B cell (primary cell): ENCODE measurements at places on chromosomes 5 and 9. TPM values are rescaled to one million over a fixed set of nuclear protein-coding genes. Genes with fewer than 3 reads are reported as not detected.

DNA sequence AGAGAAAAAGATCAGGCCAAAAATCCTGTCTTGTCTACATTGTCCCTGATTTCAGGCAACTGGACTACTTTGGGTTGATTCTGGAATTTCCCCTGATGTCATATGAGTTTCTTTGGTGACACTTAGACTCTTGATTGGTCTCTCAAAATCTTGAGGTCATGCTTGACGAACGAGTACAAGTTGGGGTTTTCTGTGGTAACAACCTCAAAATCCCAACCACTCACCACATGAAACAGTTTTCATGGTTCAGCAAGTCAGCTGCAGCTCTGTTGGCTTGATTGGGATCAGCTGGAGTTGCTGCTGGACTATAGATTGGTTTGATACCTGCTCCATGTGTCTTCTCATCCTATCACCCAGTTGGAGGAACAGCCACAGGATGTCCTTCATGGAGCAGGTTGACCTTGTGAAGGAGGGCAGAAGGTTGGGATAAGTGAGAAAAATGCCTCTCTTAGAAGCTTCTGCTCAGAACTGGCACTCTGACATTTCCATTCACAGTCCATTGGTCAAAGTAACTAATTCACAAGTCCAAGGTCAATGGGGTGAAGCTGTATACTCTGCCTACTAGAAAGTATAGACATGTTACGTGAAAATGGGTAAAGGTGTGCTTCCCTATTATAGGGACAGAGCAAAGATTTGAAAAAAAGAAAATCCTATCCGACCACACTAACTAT is 284.5 kb downstream of the SH3GL2 start:
- DNase-seq: no peak

GRCh38 chr5:53479045-53479589 is 1.3 kb upstream of the FST start:
- no peak for DNase-seq

GRCh38 chr5:36654564-36654963 is 48.2 kb downstream of the SLC1A3 start:
- DNase-seq: no peak

GRCh38 chr9:83966209-83966582 is 13.8 kb downstream of the HNRNPK start:
- no peak for DNase-seq

RGS7BP gene
- not detected in 2 replicates for total RNA-seq

DNA sequence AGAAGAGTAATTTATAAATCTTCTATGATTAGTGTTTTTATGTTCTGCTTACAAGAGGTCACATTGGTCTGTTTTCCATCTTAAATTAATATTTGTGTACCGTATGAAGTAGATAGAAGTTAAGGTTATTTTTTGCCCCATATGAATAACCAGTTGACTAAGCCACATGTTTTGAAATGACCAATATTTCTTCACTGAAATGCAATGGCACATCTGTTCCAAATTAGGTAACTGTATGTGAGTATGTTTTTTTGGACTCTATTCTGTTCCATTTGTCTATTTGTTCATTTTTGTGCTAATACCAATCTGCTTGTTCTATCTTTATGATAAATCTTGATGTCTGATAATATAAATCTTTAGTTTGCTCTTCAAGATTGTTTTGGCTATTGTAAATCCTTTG is 17.7 kb downstream of the JAK2 start:
- no peak for DNase-seq

RBM22 gene
- total RNA-seq: 88.4 and 89.4 TPM in 2 replicates

GRCh38 chr5:55908804-55909203 is 57.6 kb downstream of the IL31RA start:
- DNase-seq: no peak

DNA sequence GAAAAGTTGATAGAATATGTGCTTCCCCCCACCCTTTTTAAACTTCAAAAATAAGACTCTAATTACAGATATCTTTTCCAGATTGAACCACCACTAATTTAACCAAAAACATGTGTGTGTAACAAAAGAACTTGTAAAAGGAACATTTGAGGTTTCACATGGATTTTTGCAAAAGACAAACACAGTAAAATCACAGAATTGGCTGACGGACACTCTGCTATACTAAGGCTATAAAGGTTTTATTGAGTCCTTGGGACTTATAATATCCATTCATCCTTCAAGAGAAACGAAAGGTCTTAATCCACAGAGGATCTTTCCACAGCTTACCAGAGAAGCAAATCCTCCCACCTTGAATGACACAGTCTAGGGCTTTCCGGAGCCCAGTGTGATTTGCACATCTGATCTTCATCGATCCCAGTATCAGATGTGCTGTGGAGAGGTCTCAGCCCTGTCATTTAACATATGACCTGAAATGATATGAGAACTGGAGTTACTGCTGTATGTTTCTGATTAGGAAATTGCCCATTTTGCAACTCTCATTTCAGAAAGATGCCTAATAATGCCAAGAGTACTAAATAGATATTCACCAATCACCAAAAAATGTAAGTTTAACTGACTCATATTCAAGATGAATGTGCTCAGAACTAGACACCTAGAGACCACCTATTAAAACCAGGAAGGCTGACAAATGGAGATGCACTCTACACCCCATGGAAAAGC is 256.5 kb upstream of the FBXL7 start:
- no peak for DNase-seq

DNA sequence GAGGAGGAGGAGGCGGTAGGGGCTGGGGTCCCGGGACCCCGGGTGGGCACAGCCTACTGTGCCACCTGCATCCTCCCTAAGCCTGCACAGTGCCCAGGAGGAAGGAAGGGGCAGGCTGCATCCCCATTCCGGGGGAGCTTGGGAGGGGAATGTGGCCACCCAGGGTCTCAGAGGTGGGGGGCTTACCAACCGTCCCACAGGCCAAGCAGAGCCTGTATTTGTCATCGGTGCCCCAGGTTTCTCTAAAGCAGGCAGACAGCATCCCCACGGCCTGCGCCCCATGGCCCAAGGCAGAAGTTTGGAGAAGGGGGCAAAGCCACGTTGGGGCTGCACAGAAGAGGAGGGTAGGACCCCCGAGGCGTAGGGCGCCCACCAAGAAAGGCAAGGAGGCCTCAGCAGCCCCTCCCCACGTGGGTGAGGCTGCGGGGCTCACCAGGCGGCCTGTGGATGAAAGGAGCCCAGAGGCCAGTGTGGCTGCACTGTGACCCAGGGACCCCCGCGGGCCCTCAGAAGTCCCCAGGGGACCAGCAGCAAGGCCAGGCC is 507 bp upstream of the GPSM1 start:
- no peak for DNase-seq

DNA sequence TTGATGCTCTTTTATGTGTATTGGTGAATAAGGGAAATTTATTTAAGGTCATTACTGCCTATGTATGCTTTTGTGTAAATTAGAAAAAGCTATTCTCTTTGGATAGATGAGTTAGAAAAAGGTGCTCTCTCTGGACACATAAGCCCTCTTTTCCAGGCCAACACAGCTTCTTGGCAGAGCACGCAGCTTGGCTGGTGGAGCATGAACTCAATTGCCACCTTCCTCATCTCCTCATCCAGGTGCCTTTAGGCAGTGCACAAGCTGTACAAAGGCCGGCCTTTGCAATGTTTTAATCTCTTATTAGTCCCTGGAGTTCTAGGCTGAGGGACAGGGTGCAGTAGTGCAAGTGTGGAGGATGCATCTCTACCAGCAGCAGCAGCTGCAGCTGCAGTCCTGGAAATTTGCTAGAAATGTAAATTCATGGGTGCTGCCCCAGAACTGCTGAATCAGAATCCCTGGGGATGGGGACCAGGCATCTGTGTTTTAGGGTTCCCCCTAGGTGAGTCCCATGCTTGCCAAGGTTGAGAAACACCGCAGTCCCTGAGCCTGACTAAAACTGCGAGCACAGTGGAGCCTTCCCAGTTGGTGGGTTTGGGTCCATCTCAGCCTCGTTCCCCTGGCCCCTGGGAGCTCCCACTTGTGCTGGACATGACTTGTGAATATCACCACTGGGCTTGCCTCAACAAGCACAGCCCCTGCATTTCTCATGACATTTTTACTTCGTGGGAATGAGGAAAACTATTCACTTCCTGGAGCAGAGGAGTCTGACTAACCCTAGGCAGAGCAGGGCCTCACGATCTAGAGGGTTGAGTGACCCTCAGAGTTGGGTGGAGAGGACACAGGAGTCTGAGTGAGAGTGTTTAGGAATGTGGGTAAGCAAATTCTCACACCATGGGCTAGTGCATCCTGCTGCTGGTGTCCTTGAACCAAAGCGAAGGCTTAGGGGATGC is 272.3 kb downstream of the ZSWIM6 start:
- DNase-seq: no peak

DNA sequence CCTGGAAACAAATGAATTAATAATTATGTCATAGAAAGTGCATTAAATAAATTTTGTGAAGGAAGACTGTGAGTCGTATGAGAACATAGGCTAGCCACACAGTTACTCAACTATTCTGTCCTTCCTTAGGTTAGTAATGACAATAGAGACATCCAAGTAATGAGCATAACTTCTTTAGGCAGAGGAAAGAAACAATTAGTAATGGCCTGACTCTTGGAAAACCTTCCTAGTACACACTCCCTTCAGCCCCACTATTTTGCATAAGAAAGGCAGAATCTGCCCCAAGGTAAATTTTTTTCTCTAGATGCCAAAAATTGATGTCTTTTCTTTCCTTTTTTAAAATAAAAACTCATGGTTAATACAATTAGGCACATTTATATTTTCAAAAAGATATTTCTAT is 1619.0 kb upstream of the WWC1 start:
- no peak for DNase-seq

- DNase-seq: no peak
These were observed 254.4 kb upstream of the CDH10 start for GRCh38 chr5:24899180-24899579.

SLC25A2 gene
- 3.4 and 3.6 TPM in 2 replicates for total RNA-seq

DNA sequence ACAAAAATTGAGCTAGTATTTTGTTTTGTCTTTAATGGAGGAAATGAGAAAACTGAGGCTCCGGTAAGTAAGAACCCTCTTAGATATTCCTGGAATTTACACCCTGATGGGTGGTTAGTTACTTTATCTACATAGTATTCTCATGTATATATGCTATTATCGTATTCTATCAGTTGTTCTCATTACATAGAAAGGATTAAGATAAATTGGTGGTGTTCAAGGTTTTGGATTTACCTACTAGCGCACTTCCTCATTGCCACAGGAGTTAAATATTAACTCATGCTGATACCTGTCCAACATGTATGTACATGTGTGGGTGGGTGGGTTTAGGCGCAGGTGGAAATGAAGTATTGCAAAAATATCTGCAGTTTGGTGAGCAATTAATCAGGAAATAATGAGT is 61.1 kb upstream of the IFNE start:
- no peak for DNase-seq

- no peak for DNase-seq
These were observed 231.0 kb downstream of the CDK5RAP2 start for GRCh38 chr9:120348951-120349429.

DNA sequence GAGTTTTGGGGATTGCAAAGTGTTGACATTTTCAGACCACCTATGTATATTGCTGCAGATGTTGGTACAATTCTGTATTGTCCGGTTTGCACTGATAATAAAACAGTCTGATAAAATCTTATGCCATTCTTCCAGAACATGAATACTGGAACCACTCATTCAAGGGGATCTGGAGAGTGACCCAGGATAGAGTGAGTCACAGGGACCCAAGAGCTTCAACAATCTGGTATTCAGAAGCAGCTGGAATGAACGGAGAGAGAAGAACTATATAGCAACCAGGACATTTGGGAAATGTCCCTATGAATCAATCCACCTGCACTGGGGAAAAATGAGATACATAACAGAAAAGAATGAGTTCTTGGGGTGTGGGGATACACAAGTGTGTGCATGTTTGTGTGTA is 73.3 kb downstream of the SH3TC2 start:
- no peak for DNase-seq

CKMT2 gene
- not detected in 2 replicates for total RNA-seq

CLIC3 gene
- total RNA-seq: 1.1 TPM in 2 replicates

GRCh38 chr5:26883375-26883774 is 155.0 kb downstream of the CDH9 start:
- no peak for DNase-seq

DNA sequence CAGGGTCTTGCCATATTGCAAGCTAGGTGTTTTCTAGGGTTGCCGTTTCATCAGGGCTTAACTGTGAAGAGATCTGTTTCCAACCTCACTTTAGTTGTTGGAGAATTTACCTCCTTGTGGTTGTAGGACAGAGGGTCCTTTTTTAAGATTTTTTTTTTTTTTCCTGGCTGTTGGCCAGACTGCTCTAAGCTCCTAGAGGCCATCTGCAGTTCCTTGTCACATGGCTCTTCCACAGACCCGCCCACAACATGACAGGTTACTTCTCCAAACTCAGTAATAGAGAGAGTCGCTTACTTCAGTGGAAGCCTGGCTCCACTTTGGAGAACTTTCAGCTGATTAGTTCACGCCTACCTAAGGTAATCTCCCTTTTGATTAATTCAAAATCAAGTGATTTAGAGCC is 543.7 kb downstream of the DMRTA1 start:
- DNase-seq: no peak

DNA sequence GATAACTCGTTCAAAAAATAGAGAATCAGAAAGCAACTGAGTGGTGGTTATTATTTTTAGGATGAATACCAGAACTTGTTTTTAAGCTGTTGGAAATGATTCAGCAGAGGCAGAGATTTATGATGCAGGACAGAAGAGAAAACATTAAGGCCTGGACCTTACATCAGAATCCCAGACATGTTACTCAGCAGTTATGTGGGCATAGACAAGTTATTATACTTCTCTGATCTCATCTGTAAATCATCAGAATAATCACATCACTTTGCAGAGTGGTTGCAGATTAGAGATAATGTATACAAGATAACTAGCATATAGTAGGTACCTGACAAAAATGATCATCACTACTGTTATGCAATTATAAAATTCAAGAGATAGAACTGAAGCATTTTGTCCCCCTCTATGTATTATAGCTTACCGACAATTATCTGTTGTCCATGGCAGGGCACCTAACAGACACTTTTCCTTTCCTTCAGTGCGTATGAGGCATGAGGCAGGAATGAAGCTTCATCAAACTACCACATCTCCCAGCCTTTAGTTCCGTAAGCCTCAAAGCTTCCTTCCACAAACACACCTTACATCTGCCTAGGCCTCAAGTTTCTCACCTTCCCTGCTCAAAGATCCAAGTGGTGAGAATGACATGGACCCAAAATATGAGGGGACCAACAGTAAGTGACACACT is 165.9 kb downstream of the DENND1A start:
- DNase-seq: no peak

OLFML2A gene
- 0.73 and 0.76 TPM in 2 replicates for total RNA-seq

- DNase-seq: no peak
These were observed 617 bp downstream of the PPP6C start for GRCh38 chr9:125189011-125189360.

BNC2 gene
- total RNA-seq: not detected in 2 replicates

HMHB1 gene
- not detected in 2 replicates for total RNA-seq

TUSC1 gene
- 0.29 and 0.34 TPM in 2 replicates for total RNA-seq

GRCh38 chr5:56574778-56575177 is 240.6 kb upstream of the MAP3K1 start:
- DNase-seq: no peak

GRCh38 chr5:157888814-157889532 is 30.0 kb upstream of the CLINT1 start:
- no peak for DNase-seq

SLC34A1 gene
- total RNA-seq: not detected in 2 replicates

GRCh38 chr5:74934949-74935751 is 69.0 kb upstream of the FAM169A start:
- DNase-seq: no peak
